ENCODE measurements at places on chromosomes 4 and X.
A peak's percentile ranks its signal among the peaks of the same experiment; 100 is the strongest.

GRCh38 chrX:109847257-109848187 is 114.5 kb upstream of the ACSL4 start:
- peak; percentile 65 for DNase-seq

- peak; percentile 66 for DNase-seq
Measured at GRCh38 chr4:30553706-30554105, 166.5 kb upstream of the PCDH7 start.

DNA sequence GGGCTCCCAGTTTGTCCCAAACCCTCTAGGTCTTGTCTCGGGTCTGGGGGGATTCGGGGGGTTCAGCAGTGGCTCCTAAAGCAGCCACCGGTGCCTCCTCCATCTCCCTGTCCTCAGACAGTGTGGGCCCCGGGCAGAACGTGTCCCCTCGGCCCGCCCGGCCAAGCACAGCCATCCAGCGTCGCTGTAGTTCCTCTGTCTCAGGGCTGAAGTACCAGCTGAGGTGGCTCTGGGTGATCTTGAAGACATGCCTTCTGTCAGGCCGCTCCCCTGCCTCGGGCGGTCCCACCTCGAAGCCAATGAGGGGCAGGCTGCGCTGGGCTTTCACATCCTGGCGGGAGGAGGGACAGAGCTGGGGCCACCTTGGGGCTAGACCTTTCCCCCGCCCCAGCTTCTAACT is 5.9 kb downstream of the TSR2 start:
- DNase-seq = no peak

DNA sequence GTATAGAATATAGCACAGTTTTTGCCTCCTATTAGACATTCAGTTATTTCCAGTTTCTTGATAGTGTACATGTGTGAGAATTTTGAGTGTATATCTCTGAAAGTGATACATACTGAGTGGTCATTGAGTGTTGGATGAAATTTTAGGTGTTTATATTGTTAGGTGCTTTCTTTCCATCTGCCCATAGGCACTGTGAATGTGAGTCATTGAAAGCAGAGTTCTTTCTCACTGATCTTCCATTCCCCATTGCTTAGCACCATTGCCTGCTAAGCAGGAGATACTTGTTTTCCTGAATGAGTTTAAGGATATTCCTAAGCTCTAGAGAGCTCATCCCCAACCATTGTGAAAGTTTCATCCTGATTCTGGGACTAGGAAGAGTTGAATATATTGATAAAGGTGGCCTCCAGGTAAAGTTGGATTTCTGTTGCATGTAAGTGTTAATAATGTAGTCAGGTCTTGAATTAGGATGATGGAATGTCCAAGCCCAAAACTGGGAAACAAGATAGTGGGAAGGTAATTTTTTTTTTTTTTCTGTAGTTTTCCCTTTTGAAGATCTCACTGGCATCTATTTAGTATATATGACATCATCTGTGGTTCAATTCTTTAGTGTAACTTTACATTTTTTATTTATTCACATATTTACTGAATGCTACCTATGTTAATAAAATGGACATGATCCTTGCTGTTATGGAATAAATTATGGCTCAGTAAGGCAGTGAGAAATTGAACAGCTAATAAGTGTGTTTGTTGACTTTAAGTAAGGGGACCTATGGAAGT is 22.1 kb downstream of the UBE2K start:
- no peak for DNase-seq

DNA sequence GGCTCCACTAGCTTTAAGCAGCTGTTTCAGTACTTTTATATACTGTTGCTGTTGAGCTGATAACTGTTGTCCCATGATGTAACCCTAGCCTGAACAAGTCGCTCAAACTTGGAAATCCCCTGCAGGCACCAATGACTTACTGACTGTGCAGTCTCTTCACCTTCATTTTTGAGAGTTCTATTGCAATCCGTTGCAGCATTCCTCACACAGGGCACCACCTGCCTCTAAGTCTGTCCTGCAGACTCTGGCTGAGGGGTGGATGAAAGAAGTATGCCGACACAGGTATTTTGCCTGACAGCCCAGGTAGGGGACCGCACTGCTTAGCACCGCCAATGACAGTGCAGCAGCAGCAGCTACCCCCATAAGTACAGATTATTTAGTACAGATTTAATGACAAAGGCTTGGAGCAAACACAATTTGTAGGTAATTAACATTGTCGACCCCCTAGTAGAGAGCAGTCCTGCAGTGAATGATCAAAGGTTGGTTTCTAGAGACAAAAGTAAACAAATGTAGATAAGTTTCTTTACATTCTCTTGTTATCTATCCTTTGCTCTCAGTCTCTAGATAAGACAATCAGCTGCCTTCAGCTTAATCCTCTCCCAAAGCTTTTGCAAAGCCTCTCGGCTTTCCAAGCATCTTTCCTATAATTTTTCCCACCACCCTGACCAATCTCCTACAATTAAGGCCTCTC is 205.0 kb downstream of the PABPC4L start:
- no peak for DNase-seq

DNA sequence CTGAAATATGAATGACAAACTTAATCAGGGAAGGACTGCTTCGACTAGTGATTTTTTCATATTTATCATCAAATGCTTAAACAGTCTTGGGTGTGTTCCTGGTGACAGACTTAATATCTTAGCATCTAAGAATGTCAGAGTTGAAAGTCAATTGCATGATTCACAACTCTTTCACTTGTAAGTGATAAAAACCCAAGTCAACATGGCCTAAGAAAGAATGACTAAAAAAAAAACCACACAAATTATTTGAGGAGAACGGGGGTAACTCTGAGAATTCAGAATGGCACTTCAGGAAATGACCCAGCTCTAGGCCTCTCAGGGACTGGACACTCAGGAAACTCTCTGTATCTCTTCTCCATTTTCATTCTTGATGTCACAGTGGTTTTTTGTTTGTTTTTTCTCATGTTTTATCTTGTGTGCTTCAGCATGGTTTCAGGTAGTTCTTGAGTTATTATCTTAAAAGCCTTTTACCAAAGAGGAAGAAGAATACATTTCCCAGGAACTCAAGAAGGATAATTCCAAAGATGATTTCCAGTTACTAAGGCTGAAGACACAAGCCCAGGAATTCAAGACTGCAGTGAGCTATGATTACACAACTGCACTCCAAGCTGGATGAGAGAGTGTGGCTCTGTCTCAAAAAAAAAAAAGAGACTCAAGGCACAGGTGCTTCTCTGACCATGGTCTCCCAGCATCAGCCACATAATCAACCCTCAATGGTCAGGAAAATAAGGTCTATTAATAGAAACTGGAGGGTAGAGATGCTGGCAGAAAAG is 1697.8 kb upstream of the IGFBP7 start:
- no peak for DNase-seq

DNA sequence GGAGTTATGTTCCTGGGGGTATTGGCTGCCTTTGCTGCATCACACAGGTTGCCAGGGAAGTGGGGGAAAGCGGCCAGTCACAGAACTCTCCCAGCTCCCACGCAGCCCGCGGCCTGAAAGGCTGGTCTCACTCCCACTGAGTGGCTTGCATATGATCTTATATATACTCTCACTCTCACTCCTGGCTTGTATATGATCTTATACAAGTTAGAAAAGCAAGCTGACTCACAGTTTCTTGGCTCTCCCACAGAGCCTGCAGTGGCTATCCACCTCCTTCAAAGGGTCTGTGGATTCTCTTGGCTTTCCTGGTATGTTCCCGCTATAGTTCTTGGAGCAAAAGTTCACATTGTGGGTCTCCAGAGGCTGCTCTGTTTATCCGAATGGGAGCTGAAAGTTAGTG is 833.5 kb upstream of the GALNTL6 start:
- no peak for DNase-seq

DNA sequence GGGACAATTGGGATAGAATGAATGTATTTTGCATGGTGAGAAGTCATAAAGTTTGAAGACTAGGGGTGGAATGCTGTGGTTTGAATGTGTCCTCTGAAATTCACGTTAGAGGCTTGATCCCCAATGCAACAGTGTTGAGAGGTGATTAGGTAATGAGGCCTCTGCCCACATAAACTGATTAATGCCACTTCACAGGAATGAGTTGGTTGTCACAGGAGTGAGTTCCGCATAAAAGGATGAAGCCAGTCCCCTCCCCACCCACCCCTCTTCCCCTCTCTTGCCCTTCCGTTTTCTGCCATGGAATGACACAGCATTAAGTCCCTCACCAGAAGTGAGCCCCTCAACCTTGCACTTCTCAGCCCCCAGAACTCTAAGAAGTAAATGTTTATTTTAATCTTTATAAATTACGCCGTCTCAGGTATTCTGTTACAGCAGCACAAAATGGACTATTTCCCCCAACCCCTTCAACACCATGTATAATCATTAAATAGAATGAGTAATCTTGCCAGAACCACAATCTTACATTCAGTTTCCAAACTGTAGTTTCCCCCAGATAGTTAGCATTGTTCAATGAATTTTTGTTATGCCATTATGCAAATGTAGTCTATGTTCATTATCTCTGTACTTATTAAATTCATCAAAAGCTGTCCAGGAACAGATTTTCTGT is 5.5 kb upstream of the MMAA start:
- DNase-seq = peak; percentile 38

- peak; percentile 50 for DNase-seq
Measured at GRCh38 chr4:127501103-127501502, 131.7 kb upstream of the INTU start.
